NCI-H69 (cell line): ENCODE measurements at places on chromosomes 13 and 19.
A peak's percentile ranks its signal among the peaks of the same experiment; 100 is the strongest.

- no peak for DNase-seq
These were observed 3.1 kb downstream of the ZIC2 start for GRCh38 chr13:99984461-99985240.

DNA sequence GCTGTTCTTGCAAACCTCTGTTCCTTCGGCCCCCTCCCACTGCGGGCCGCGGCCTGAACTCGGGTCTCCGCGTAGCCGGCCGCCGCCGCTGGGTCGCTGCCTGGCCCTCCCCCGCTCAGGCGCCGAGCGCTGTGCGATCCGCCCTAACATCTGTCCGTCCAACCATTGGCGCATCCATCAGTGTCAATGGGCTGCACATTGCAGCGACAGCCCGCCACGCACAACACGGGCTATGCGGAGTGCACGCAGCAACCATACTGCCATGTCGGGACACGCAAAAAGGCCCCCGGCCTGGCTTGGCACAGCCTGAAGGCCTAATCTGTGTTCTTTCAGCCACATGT is 2.6 kb upstream of the TSHZ3 start:
- no peak for DNase-seq

DNA sequence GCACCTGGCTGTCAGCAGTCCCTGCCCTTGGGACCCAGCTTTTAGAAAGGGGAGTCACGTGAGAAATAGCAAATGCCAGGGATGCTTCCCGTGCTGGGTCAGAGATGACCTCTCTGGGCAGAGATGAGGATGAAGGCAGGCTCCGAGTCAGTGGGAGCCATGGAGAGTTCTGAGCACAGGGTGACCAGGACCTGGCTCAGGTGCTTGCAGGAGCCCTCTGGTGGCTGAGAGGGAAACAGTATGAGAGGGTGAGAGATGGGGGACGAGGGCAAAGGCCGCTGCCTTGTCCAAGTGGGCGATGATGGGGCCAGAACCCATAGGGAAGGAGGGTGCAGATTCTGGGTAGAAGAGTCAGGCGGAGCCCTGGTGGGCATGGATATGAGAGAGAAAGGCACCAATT is 15.8 kb downstream of the TMED1 start:
- DNase-seq: peak; percentile 19

GRCh38 chr19:47039239-47039874 is 9.1 kb downstream of the TMEM160 start:
- DNase-seq: no peak

DNA sequence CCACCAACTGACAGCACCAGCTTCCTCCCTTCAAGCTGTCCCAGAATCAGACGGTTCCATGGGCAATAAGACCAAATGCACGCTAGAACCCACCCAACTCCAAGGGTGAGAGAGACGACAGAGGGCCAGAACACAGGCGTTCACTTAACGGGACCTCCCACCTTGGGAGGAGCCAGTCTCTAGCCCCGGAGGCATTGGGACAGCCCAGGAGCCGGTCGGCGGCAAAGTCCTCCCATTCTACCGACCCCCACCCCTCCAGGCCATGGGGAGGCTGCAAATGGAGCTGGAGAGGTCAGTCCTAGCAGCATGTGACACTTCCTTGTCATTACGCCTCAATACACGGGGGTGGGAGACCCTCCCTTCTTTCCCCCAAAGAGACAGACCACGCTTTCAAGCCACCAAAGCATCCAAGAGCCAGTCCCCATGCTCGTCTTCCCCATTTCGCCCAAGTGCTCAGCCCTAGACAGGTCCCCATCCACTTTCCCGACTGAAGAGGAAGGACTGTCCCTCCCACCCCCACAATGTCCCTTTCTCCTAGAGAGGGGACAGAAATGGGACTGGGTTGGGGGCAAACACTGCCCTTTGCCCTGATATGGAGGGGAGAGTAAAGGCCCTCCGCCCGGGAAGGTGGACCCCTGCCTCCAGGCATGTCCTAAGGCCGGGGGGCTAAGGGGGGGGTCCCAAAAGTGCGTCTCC is 964 bp downstream of the KHSRP start:
- peak; percentile 50 for DNase-seq

- no peak for DNase-seq
These were observed 4.7 kb downstream of the PRR36 start for GRCh38 chr19:7869453-7869909.

GRCh38 chr19:36838784-36839324 is 667 bp upstream of the ZNF790 start:
- no peak for DNase-seq

- DNase-seq: peak; percentile 14
These were observed 799.1 kb downstream of the DIAPH3 start for GRCh38 chr13:59364641-59365085.

GRCh38 chr13:78998630-78999315 is 339.8 kb upstream of the OBI1 start:
- DNase-seq: no peak

GRCh38 chr13:93151277-93151676 is 75.3 kb upstream of the GPC6 start:
- no peak for DNase-seq

DNA sequence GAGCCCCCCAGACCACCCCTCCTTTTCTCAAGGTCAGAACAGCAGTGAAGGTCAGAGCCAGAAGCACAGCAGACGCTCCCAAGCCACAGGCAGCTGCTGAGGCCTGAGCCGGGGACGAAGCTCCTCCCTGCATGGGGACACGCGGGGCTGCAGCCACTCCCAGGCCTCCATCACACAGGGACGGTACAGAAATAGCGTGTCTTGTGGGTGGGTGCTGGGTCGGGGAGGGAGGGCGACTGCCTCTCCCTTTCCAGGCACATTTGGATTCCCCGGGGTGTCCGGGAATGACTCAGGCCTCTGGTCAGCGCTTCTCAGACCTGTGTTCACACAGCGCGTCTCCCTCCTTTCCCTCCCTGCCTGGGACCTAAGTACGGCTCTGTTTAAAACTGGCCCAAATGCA is 33.2 kb downstream of the RASA3 start:
- peak; percentile 84 for DNase-seq
